ENCODE measurements at places on chromosomes 12 and 14.

DNA sequence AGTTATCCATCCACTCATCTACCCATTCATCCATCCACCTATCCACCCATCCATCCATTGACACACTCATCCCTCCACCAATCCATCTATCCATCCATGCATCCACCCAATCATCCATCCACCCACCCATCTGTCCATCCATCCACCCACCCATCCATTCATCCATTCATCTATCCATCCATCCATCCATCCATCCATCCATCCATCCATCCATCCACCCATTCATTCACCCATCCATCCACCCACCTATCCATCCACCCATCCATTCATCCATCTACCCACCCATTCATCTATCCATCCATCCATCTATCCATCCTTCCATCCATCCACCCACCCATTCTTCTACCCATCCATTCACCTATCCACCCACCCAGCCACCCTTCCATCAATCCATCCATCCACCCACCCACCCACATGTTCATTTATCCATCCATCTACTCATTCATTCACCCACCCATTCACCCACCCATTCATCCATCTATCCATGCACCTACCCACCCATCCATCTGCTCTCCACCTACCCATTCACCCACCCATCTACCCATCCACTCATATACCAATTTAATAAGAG, 193.8 kb upstream of the ARID2 start:
- no peak for DNase-seq

GRCh38 chr12:4392223-4392742, 12.8 kb upstream of the FGF23 start:
- no peak for DNase-seq

- no peak for DNase-seq
Observed at GRCh38 chr12:99372257-99372920, 275.2 kb upstream of the GARIN6 start.

DNA sequence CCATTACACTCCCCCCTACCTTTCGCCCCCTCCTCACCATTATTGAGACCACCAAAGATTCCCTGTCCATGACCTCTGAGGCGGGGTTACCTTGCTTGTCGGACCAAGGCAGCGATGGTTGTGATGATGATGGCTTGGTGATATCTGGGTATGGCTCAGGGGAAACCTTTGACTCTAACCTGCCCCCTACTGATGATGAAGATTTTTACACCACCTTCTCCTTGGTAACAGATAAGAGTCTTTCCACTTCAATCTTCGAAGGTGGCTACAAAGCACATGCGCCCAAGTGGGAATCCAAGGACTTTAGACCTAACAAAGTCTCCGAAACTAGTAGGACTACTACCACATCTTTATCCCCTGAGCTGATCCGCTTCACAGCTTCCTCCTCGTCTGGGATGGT, 350.2 kb downstream of the DIO2 start:
- no peak for DNase-seq

GRCh38 chr12:14874882-14875281, 10.8 kb downstream of the MGP start:
- DNase-seq = no peak

DNA sequence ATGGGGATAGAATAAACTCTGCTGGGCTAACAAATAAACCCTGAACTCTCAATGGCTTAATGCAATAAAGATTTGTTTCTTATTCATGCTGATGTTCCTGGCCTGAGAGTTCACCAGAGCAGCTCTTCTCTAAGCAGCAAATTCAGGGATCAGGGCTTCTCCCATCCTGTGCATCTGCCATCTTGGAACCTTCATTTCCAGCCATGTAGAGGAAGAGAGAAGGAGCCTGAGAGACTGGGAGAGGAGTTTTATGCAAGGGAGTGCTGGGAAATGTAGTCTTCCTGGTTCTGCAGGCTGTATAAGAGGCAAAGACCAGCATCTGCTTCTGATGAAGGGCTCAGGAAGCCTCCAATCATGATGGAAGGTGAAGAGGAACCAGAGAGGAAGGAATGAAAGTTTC, 20.6 kb upstream of the APOLD1 start:
- no peak for DNase-seq

DNA sequence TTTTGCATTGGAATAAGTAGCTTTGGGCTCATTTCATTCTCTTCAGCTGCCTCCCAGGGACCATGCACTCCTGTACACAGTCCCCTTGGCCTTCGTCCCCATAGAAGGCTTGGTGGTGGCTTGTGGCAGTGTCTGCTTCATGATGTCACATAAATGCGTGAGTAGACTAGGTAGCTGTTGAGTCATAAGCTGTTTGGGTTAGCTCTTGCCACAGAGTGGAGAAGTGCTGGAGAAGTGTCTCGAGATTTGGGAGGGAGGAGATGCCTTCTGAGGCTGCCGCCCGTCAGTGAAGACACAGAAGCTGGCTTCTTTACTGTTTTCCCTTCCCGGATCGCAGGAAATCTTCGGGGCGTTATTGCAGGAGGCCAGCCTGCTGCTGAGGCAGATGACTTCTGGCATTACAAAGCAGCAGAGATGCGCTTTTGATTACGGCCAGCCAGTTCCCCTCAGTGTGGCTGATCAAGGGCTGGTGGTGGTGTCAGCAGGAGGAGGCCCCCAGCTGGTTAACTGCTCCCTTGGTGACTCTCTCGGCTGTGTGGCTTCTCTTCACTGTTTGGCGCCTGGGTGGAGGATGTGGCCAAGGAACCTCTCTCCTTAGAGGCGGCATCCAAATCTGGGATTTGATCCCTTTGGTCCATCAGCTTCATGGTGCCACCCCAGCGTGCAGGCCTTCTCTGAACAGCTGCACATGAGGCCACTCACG, 67.6 kb downstream of the AACS start:
- DNase-seq = no peak

GRCh38 chr12:125797421-125798175, 732.4 kb downstream of the AACS start:
- DNase-seq = no peak

- DNase-seq = no peak
Observed at GRCh38 chr12:67764055-67764454, 115.5 kb downstream of the DYRK2 start.

- DNase-seq = no peak
Observed at GRCh38 chr14:60720962-60721325, 3.2 kb downstream of the SIX4 start.

DNA sequence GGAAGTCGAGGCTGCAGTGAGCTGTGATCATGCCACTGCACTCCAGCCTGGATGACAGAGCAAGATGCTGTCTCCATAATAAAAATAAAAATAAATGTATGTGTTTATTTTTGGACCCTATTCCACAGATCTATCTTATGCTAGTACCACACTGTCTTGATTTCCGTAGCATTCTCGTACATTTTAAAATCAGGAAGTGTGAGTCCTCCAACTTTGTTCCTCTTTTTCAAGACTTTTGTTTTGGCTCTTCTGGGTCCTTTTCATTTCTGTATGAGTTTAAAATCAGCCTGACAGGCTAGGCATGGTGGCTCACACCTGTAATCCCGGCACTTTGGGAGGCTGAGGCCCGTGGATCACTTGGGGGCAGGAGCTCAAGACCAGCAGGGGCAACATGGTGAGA, 25.8 kb downstream of the DAO start:
- no peak for DNase-seq

DNA sequence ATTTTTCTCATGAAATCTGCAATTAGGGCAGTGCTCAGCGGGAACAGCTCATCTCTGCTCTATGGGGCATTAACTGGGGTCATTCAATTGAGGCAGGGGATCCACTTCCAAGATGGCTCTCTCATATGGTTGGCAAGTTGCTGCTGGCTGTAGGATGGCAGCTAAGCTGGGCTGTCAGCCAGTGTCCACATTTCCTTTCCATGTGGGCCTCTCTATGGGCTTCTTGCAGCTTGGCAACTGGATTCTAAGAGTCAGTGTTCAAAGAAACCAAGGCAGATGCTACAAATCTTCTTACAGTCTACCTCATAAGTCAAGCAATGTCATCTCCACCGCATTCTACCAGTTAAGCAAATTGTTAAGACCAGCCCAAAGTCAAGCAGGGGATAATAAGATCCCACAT, 50.3 kb upstream of the TMCC3 start:
- DNase-seq = no peak

DNA sequence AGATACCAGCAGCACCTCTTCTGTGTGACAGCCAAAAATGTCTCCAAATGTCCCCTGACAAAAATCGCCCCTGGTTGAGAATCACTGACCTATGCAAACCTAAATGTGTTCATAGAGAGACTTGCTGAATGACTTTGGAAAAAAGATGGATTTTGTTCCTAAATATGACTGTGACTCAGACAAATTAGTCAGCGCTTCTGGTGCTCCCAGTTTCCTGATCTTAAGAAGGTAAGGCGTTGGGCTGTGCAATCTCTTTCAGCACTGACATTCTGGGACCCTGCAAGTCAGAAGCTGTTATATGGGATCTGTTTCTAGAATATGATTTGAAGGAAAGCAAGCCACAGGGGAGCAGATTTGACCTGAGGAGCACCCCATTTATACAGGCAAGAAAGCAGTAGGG, 90.6 kb upstream of the PWP1 start:
- DNase-seq = no peak

GRCh38 chr14:54343272-54344121, 53.3 kb upstream of the CDKN3 start:
- DNase-seq = no peak

DNA sequence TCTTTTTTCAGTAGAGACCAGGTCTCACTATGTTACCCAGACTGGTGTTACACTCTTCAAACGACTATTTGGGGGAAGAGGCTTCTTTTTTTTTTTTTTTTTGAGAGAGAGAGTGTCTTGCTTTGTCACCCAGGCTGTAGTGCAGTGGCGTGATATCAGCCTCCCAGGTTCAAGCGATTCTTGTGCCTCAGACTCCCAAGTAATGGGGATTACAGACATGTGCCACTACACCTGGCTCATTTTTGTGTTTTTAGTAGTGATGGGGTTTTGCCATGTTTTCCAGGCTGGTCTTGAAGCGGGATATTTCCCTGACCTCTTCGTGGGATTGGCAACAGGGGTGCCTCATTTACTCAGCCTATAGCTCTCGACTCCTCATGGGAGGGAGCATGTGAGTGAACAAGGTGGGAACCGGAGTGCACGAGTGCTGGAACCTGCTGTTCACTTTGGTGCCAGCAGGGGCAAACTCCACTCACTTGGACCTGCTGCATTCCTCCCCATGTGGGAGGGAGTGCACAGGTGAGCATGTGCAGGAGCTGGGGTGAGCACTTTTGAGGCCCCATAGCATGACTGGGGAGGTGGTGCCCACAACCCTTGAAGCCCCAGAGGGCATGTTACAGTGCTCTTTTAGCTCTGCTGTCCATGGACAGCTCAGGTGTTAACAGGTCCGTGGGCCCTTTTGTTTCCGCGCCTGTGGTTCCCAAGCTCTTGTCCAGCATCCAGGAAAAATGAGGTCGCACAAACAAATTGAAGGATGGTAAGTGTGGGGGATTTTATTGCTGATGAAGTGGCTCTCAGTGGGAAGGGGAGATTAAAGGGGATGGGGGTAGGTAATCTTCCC, 79.1 kb upstream of the HECTD1 start:
- DNase-seq = no peak

DNA sequence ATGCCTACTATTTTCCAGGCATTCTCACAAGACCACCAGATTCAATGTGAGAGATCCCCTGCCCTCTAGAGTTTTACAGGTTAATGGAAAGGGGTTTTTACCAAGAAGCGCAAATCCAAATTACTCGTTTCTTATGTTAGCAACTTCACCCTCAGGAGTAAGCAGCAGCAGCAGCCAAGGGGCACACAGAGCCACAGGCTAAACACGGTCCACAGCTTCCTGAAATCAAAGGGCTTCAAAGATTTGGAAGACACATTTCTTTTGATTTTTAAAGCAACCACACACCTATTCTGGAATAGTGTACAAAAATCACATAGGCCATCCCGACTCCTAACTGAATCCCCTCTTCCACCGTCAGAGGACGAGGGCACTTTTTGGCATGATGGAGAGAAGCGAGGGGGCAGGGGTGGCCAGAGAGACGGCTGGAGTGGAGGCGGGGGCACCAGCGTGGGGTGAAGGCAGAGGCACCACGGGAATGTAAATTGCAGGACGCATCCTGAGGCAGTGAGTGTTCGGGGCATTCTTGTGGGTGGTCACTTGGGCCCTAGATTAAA, 107.0 kb downstream of the ARF6 start:
- DNase-seq = no peak

DNA sequence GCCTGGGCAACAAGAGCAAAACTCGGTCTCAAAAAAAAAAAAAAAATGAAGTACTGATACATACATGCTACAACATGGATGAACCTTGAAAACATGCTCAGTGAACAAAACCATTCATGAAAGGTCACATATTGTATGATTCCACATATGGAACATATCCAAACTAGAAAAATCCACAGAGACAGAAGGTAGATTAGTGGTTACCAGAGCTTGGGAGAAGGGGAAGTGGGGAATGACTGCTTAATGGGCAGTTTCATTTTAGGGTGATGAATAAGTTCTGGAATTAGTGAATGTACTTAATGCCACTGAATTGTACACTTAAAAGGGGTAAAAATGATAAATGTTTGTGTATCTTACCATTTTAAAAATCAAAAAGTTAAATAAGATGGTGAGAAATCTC, 2.7 kb downstream of the ITGB7 start:
- DNase-seq = no peak

DNA sequence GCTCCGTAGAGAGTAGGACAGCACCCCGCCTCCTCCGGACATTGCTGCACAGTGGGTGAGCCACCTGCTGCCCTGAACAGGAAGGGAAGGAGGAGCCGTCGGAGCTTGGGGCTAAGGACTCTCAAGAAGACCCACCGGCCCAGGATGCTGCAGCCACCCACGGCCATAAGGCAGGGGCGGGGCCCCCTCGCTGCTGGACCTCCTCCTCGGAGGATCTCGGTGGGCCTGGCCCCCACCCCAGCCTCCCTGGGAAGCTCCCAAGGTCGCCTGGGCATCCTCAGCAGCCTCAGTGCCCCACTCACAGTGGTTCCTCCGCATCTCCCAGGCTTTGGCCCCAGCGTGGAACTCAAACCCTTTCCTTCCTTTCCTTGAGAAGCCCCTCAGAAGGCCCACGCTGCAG, 68.6 kb upstream of the DIO3 start:
- DNase-seq = no peak

DNA sequence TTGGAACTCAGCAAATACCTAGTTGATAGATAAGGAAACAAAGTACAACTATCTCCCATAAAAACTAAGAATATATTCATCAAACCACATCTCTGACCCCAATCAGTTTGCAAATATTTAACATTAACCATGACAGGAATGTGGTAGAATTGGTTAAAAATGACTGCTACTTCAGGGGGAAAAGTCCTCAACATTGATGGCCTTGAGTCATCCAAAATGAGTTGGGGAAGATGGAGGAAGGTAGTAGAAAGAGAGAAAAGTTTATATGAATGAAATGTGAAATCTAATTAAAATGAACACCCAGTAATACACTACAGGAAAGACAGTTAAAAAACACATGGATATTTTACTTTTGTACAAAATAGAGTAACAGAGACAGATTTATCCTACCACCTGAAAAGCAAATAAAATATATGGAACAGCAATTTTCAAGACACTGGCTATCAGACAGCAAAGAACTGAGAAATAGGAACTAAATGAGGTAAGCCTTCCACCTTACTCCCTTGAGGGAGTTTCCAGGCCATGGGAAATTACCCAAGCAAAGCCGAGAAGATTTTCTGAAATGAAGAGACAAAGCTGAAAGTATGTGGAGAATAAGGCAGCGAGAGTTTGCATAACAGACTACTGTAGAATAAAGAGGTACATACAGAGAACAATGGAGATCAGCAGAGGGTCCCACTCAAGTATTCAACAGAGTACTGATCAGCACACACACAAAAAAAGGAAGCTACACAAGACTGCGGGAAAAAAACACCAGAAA, 49.6 kb downstream of the TC2N start:
- no peak for DNase-seq
